ENCODE measurements at places on chromosomes 6 and 20.
A peak's percentile ranks its signal among the peaks of the same experiment; 100 is the strongest.

- no peak for DNase-seq
- no peak overlapping the region for H3K27ac ChIP-seq
These were observed 34.7 kb upstream of the STXBP5 start for GRCh38 chr6:147169529-147169928.

DNA sequence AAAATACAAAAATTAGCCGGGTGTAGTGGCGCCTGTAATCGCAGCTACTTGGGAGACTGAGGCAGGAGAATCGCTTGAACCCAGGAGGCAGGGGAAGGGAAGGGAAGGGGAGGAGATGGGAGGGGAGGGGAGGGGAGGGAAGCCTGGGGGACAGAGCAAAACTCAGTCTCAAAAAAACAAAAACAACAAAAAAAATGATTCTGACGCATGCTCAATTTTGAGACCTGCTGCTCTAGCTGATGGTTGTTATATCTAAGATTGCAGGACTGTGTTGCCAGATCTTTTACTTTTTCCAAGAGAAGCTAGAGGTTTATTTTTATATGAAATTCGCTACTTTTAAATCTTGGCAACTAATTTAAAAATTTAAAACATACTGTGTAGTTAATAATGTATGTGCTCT, 2.4 kb upstream of the WFDC2 start:
- no peak for DNase-seq
- no peak overlapping the region for H3K4me3 ChIP-seq
- no peaks in the 10 kb centered on the region for H3K4me1 ChIP-seq

- H3K27ac ChIP-seq: no peak overlapping the region
- no peaks in the 10 kb centered on the region for H3K27me3 ChIP-seq
- DNase-seq: no peak
- no peaks in the 10 kb centered on the region for H3K36me3 ChIP-seq
- H3K4me3 ChIP-seq: no peak overlapping the region
These were observed 86.5 kb upstream of the FYN start for GRCh38 chr6:111959766-111960165.

DNA sequence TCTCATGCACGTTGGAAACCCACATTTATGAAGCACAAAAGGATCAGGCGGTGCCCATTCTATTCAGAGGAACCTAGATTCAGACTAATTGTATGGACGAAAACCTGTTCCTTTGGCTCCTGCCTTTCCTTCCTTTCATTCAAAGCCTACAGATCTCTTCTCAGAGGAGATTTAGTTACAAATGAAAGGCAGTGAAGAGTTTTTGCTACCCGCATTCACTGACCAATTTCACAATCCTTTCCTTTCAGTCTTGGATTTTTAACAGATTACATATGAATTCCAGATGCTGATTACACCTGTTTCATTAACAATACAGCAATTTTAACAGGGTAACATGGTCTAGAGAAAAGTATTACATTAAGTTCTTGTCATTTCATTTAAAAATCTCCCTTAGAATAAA, 32.0 kb downstream of the TMEM242 start:
- H3K4me1 ChIP-seq: no peaks in the 10 kb centered on the region
- H3K4me3 ChIP-seq: no peak overlapping the region
- H3K36me3 ChIP-seq: peaks cover 10% of the 10 kb centered on the region

DNA sequence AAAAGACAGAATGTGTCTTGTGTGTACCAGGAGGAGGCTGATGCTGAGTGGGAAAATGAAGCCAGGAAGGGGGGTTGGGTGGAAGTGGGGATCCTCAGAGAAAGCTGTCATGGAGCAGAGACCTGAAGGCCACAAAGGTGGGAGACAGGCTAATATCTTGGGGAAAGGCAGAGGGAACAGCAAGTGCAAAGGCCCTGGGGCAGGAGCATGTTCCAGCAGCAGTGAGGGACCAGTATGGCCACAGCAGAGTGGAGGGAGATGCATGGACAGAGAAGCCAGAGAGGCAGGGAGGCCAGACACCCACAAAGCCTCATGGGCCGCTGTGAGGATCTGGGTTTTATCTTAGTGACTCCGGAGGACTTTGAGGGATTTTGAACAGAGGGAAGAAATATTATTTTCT, 254.2 kb upstream of the SULF2 start:
- no peaks in the 10 kb centered on the region for H3K36me3 ChIP-seq
- no peak for DNase-seq
- H3K4me3 ChIP-seq: no peak overlapping the region
- H3K27ac ChIP-seq: no peak overlapping the region
- no peaks in the 10 kb centered on the region for H3K4me1 ChIP-seq
- H3K27me3 ChIP-seq: no peaks in the 10 kb centered on the region

DNA sequence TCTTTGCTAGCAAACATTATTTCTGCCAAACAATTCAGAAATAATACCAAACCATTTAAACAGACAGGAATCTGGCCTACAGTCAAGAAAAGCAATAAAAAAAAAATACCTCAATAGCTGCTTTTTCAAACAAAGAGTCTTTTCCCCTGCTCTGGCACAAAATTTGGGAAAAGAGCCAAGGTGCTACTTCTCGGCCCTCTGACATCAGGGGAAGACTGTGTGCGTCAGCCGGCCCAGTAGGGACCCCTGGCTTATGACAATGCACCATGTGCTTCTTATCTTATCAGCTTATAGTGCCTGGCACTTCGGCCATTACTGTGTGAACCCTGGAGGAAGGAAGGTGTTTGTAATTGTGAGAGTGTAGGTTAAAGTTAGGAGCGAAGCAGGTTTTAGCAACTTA, 89.4 kb downstream of the PDE10A start:
- H3K4me3 ChIP-seq: no peak overlapping the region
- no peak overlapping the region for H3K27ac ChIP-seq
- H3K36me3 ChIP-seq: no peaks in the 10 kb centered on the region

DNA sequence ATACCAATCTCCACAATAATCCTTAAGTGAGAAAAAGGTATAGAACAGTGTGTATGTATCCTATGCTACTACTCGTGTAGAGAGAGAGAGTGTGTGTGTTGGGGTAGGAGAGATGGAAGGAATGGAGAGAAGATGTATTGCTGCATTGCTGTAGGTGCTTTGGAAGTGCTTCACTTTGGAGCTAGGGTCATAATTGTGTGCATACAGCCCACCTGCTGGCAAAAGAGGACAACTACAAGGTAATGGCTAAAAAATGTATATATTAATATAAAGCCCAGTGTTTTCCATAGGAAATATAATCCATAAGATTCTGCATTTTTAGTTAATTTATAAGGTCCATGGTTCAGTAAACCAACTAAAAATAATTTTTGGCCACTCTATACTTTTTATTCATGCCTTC, 36.1 kb downstream of the SERAC1 start:
- no peak overlapping the region for H3K27ac ChIP-seq
- DNase-seq: peak; percentile 52
- no peaks in the 10 kb centered on the region for H3K4me1 ChIP-seq

GRCh38 chr20:50198180-50198666, 7.6 kb downstream of the CEBPB start:
- no peak overlapping the region for H3K4me3 ChIP-seq
- no peak overlapping the region for H3K27ac ChIP-seq
- no peaks in the 10 kb centered on the region for H3K27me3 ChIP-seq
- peaks cover 11% of the 10 kb centered on the region for H3K4me1 ChIP-seq

GRCh38 chr6:48429610-48430009, 318.6 kb upstream of the PTCHD4 start:
- H3K27ac ChIP-seq: no peak overlapping the region
- no peak overlapping the region for H3K4me3 ChIP-seq
- no peaks in the 10 kb centered on the region for H3K36me3 ChIP-seq
- DNase-seq: no peak

GRCh38 chr20:11316244-11316643, 601.4 kb upstream of the BTBD3 start:
- H3K4me1 ChIP-seq: no peaks in the 10 kb centered on the region
- H3K36me3 ChIP-seq: no peaks in the 10 kb centered on the region
- no peak overlapping the region for H3K27ac ChIP-seq
- H3K27me3 ChIP-seq: no peaks in the 10 kb centered on the region
- no peak overlapping the region for H3K4me3 ChIP-seq
- no peak for DNase-seq

Data from DND-41 (cell line).